ENCODE measurements at places on chromosomes 4 and X. TPM values are rescaled to one million over a fixed set of nuclear protein-coding genes. Genes with fewer than 3 reads are reported as not detected.

DNA sequence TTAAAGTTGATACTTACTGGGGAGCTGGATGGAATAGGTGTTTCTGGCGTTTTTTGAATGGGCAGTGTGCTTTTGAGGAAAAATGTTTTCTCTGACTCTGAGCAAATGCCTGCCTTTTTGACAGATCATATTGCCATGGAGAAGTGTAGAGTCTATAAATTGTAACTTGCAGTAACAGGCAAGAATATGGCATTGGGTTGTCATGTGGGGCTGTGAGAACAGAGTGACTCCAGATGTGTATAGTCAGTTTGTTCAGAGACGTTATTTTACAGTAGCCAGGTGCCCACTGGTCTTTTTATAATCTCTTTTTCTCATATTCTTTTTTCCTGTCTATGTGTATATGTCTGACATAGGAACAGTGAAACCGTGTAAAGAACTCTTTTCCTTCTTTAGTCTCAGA is 40.8 kb downstream of the RAPGEF2 start:
- no peaks in the 10 kb centered on the region for H3K4me1 ChIP-seq
- H3K27me3 ChIP-seq, result no peaks in the 10 kb centered on the region
- no peak overlapping the region for H3K27ac ChIP-seq
- no peak for DNase-seq

GRCh38 chr4:163493643-163494359 is 689 bp upstream of the TMA16 start:
- peak overlapping the region; percentile 83 for H3K4me3 ChIP-seq
- no peaks in the 10 kb centered on the region for H3K27me3 ChIP-seq
- no peaks in the 10 kb centered on the region for H3K36me3 ChIP-seq
- DNase-seq, result no peak
- H3K4me1 ChIP-seq, result peaks cover 9% of the 10 kb centered on the region
- peak overlapping the region; percentile 75 for H3K27ac ChIP-seq

GRCh38 chr4:170198747-170199146 is 109.0 kb upstream of the AADAT start:
- no peaks in the 10 kb centered on the region for H3K36me3 ChIP-seq
- no peaks in the 10 kb centered on the region for H3K4me1 ChIP-seq
- H3K27ac ChIP-seq, result no peak overlapping the region
- DNase-seq, result no peak
- H3K4me3 ChIP-seq, result no peak overlapping the region

DNA sequence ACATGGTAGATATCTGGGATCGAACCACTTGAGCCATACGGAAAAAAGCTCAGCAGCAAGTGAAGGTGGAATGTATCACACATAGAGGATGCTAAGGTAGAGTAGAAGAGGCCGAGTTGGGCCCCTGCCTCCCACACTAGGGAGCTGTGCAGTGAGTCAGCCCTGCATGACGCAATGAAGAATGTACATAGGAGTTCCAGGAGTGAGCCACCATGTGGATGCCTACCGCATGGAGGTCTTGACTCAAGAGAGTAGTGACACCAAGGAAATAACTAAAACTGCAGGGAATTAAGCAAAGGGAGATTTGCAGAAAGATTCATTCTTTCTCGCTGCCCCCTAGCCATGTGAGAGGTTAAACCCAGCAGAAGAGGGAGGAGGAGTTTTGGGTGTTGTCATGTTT is 389.6 kb upstream of the IGFBP7 start:
- no peaks in the 10 kb centered on the region for H3K36me3 ChIP-seq
- no peaks in the 10 kb centered on the region for H3K27me3 ChIP-seq
- H3K27ac ChIP-seq, result no peak overlapping the region
- no peak for DNase-seq

- no peaks in the 10 kb centered on the region for H3K36me3 ChIP-seq
- no peak for DNase-seq
- H3K27ac ChIP-seq, result no peak overlapping the region
- H3K4me3 ChIP-seq, result no peak overlapping the region
These were observed 37.0 kb upstream of the CT83 start for GRCh38 chrX:116499780-116500179.

DNA sequence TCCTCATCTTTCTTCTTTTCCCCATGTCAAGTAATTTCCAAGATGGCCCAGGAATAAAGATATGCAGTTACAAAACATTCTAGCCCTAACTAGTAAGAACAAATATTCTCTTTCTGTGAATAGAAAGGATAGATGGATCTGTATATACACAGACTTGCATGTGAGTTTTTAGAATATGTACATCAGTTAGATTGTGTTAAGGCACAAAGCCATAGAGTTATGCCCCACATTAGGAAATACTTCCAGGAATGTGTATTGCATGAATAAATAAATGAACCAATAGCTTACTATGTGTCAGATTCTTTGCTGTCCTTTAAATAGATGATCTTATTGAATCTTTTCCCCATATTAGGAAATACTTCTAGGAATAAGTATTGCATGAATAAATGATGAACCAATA is 46.0 kb upstream of the TMPRSS11E start:
- H3K27me3 ChIP-seq, result no peaks in the 10 kb centered on the region
- H3K4me1 ChIP-seq, result no peaks in the 10 kb centered on the region
- H3K4me3 ChIP-seq, result no peak overlapping the region

- no peak overlapping the region for H3K4me3 ChIP-seq
- H3K36me3 ChIP-seq, result no peaks in the 10 kb centered on the region
- H3K27me3 ChIP-seq, result no peaks in the 10 kb centered on the region
- H3K4me1 ChIP-seq, result no peaks in the 10 kb centered on the region
These were observed 408.3 kb downstream of the PDHA2 start for GRCh38 chr4:96248225-96248624.

GRCh38 chrX:31268359-31268758 is 196.5 kb upstream of the FTHL17 start:
- no peak for DNase-seq
- no peaks in the 10 kb centered on the region for H3K36me3 ChIP-seq
- no peaks in the 10 kb centered on the region for H3K27me3 ChIP-seq

The IDUA gene
- 118 TPM for total RNA-seq
